ENCODE measurements at places on chromosomes 3 and 15.

GRCh38 chr3:55701997-55702396 is 214.9 kb upstream of the WNT5A start:
- no peak for DNase-seq

DNA sequence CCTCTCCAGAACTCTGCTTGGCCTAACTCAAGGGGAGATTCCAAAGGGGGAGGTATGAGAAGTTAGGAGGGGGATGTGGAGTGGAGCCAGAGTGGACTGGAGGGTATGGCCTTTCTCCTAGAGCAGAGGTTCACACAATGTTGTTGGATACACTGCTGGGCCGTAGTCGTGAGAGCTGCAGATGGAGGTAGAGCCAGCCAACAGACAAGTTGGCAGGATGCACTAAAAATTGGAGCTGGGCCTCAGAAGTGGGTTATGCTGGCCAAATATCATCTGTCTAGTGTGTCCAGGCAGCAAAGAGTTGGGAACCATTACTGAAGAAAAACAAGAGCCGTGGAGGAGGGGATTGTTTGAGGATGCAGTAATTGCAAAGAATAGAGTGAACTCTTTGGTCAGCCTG is 27.7 kb upstream of the LRRFIP2 start:
- DNase-seq, result no peak

GRCh38 chr3:62369476-62369743 is 3.9 kb downstream of the FEZF2 start:
- DNase-seq, result no peak

- DNase-seq, result no peak
These were observed 48.1 kb downstream of the KLHL25 start for GRCh38 chr15:85746641-85747040.

- no peak for DNase-seq
These were observed 89.5 kb downstream of the HES1 start for GRCh38 chr3:194225418-194225812.

GRCh38 chr3:196662033-196662432 is 22.5 kb downstream of the NRROS start:
- no peak for DNase-seq

- DNase-seq, result no peak
These were observed 2.0 kb upstream of the HRH1 start for GRCh38 chr3:11152301-11152700.

DNA sequence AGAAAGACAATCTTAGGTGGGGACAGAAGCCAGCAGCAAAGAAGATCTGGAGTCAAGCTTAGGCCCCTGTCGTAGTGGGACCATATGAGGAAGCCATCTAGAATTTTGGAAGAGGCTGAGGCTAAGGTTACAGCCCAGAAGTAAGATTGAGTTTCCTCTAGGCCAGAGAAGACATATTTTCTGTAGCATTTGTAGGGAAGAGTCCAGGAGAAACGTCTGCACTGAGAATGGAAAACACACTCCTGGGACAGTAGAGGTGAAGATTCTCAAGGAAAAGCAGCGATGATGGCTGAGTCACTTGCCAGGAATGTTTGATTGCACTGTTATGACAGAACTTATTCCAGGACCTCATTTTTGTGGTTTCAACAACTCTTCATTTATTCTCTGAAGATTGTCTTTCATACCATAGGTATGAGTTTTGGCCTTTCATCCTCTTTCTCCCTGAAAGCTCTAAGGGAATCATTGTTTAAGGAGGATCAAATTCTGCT is 107.2 kb downstream of the GTPBP8 start:
- no peak for DNase-seq

- no peak for DNase-seq
These were observed 27.7 kb downstream of the OXSM start for GRCh38 chr3:25817638-25818037.

- no peak for DNase-seq
These were observed 10.7 kb upstream of the ZXDC start for GRCh38 chr3:126486360-126486847.
